ENCODE measurements at places on chromosomes 16 and 17. TPM values are rescaled to one million over a fixed set of nuclear protein-coding genes. Genes with fewer than 3 reads are reported as not detected.
A peak's percentile ranks its signal among the peaks of the same experiment; 100 is the strongest.

MRPL27 gene
- total RNA-seq, result 13.7 TPM

CD300E gene
- total RNA-seq, result 0.93 TPM

DNA sequence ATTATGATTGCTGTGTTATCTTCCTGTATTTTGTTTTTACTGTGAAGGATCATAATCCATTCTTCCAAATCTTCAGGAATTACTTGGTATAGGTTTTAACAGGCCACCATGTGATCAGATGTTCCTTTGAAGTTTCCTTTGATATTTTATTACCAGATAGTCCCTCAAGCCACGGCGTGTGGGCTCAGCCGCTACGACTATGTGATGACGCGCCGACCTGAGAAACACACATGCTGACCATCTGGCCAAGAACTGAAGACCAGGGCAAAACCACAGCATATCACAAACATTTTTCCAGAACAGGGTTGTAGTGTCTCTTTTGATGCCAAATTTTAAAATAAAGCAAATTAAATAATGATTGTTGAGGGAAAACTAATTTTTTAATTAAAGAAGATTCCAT lies 47.3 kb downstream of the ZCCHC14 start:
- no peak overlapping the region for H3K27ac ChIP-seq
- DNase-seq, result no peak
- no peaks in the 10 kb centered on the region for H3K27me3 ChIP-seq
- no peaks in the 10 kb centered on the region for H3K4me1 ChIP-seq

FNDC8 gene
- total RNA-seq, result not detected

GRCh38 chr17:77856551-77857305 lies 101.8 kb upstream of the TNRC6C start:
- H3K27me3 ChIP-seq, result no peaks in the 10 kb centered on the region
- DNase-seq, result no peak
- no peaks in the 10 kb centered on the region for H3K36me3 ChIP-seq
- no peak overlapping the region for H3K27ac ChIP-seq

ZNF23 gene
- total RNA-seq, result 7.0 TPM

DNA sequence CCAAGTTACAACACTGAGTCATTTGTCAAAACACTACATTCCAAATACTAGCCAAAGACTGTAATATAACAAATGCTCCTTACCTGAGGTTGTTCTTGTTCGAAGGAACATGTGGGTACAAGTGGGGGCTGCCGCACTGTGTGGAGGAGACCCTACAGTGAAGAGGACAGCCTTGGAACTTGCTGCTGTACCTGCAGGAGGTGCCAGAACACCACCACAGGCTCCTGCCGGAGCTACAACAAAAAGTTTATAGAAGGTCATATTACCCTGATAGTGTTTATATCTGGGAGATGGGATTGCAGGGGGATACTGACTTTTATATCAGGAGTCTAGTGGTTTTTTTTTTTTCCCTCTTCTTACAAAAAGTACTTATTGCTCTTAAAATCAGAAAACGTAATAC lies 37.8 kb upstream of the ALDH3A1 start:
- no peak for DNase-seq
- peaks cover 22% of the 10 kb centered on the region for H3K36me3 ChIP-seq
- no peak overlapping the region for H3K27ac ChIP-seq
- H3K4me1 ChIP-seq, result no peaks in the 10 kb centered on the region
- H3K27me3 ChIP-seq, result no peaks in the 10 kb centered on the region

CACNG5 gene
- total RNA-seq, result not detected

DNA sequence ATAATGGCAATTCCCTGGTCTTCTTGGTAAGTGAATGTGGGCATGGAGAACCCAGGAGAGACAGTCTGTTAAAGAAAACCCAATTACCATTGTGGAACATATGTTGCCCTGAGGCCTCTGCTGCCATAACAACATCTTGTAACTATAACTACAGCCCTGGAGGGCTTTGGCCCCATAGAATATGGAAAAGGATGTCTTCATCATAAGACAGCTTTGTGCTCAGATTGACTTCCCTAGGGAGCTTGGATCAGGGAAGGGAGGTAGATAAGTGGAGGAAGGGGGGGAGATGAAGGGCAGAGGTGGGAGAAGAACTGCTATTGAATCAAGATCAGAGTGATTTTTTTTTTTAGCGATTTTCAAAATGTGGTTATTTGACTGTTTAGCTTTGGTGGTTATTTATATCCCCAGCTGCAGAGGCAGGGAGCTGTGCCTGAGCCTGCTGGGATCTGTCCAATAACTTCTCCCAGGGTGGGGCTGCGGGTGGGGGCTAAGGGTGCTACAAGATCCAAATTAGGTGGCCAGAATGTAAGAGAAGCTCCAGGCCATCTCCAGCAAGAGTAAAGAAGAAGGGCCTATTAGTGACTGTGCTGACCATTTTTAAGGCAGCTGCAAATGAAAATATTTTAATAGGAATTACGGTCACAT lies 5.3 kb upstream of the KAT7 start:
- no peaks in the 10 kb centered on the region for H3K27me3 ChIP-seq
- H3K4me1 ChIP-seq, result peaks cover 12% of the 10 kb centered on the region

DNA sequence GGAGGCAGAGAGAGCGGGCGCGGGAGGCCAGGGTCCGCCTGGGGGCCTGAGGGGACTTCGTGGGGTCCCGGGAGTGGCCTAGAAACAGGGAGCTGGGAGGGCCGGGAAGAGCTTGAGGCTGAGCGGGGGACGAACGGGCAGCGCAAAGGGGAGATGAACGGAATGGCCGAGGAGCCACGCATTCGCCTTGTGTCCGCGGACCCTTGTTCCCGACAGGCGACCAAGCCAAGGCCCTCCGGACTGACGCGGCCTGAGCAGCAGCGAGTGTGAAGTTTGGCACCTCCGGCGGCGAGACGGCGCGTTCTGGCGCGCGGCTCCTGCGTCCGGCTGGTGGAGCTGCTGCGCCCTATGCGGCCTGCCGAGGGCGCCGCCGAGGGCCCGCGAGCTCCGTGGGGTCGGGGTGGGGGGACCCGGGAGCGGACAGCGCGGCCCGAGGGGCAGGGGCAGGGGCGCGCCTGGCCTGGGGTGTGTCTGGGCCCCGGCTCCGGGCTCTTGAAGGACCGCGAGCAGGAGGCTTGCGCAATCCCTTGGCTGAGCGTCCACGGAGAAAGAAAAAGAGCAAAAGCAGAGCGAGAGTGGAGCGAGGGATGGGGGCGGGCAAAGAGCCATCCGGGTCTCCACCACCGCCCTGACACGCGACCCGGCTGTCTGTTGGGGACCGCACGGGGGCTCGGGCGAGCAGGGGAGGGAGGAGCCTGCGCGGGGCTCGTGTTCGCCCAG lies 1.2 kb upstream of the CBX4 start:
- DNase-seq, result no peak
- H3K27me3 ChIP-seq, result peaks cover 47% of the 10 kb centered on the region
- peaks cover 86% of the 10 kb centered on the region for H3K4me1 ChIP-seq
- no peak overlapping the region for H3K27ac ChIP-seq
- H3K36me3 ChIP-seq, result peaks cover 10% of the 10 kb centered on the region

GRCh38 chr16:20393801-20394577 lies 10.5 kb downstream of the PDILT start:
- H3K4me1 ChIP-seq, result no peaks in the 10 kb centered on the region
- no peak overlapping the region for H3K4me3 ChIP-seq
- no peaks in the 10 kb centered on the region for H3K27me3 ChIP-seq
- no peaks in the 10 kb centered on the region for H3K36me3 ChIP-seq
- no peak for DNase-seq

GRCh38 chr17:62631086-62631935 lies 3.8 kb downstream of the MRC2 start:
- no peak overlapping the region for H3K27ac ChIP-seq
- no peak for DNase-seq
- H3K4me3 ChIP-seq, result no peak overlapping the region

DNA sequence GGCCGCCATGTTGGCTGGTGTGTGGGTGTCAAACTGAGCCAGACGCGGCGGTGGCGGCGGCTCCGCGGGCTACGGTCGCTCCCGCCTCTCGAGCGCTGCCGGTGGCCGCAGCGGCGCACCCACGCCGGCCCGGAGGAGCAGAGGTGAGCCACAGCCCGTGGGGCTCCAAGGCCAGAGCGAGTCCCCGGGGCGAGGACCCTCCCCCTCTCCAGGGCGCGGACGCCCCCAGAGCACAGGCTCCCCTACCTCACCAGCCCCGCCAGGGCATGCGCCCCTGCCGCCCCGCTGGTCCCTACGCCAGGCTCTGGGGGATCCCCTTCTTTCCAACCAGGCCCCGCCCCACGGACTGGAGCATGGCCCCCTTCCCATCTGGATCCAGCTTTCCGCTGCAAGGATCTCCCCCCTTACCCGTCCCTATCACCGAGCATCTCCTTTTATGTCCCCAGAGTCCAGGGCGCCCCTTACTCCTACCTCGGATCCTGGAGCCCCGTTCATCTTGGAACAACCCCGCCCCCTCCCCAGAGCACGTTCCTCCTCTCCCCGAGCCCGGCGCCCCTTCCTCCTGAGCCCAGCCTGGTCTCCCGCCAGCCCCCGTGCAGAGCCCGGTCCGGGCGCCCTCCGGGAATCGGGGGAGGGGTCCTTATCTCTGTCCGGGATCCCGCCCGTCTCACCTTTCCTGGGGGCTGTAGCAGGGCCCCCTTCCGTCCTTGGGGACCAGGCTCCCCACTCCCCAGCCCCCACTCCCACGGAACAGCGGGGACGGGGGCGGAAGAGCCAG lies 412 bp downstream of the EPN2 start:
- DNase-seq, result no peak
- H3K27me3 ChIP-seq, result no peaks in the 10 kb centered on the region
- H3K4me1 ChIP-seq, result peaks cover 11% of the 10 kb centered on the region
- no peaks in the 10 kb centered on the region for H3K36me3 ChIP-seq
- H3K4me3 ChIP-seq, result peak overlapping the region; percentile 92

CDC6 gene
- total RNA-seq, result 1.0 TPM

CTRB2 gene
- total RNA-seq, result not detected

GRCh38 chr16:27972500-27972899 lies 91.0 kb downstream of the GSG1L start:
- DNase-seq, result peak; percentile 67
- H3K4me1 ChIP-seq, result peaks cover 5% of the 10 kb centered on the region
- no peak overlapping the region for H3K4me3 ChIP-seq

GRCh38 chr17:18185832-18186626 lies 2.4 kb downstream of the ALKBH5 start:
- no peak overlapping the region for H3K27ac ChIP-seq
- H3K27me3 ChIP-seq, result no peaks in the 10 kb centered on the region
- peak overlapping the region; percentile 88 for H3K4me3 ChIP-seq
- DNase-seq, result no peak
- H3K36me3 ChIP-seq, result peaks cover 27% of the 10 kb centered on the region

DNA sequence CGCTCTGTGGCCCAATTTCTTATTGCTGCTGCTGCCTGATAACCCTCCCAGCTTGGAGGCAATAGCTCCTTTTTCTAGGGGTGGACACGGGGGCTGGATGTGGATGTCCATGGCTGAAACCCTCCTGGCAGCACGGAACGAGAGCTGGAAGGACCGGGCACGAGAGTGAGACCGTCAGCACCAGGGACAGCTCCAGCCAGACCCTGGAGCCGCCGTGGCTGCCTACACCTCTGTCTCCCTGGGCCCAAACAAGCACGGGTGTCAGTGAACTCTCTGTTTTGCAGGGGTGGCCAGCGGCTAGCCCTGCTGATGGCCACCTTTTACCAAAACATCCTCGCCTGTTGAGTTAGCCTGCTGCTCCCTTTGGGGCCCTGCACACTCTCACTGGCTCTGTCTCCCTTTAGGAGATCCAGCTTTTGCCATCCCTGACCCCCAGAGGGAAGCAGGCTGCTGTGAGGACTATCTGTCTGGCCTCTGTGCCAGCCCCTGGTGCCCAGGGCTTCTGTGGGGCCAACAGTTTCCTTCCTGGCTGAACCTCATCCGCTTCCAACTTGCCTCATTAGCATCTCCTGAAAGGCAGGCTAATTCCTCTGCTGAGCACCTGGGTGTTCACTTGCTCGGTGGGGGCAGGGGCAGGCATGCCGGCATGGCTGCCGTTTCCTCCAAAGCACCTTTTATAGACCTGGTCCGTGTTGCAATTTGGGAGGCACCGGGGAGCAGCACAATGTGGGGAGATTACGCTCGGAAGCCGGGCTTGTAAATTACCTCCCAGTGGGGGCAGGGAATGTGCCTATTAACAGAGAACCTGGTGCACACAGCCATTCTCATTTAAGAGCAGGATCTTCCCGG lies 118.1 kb downstream of the ENGASE start:
- no peaks in the 10 kb centered on the region for H3K4me1 ChIP-seq
- no peak overlapping the region for H3K4me3 ChIP-seq
- no peak overlapping the region for H3K27ac ChIP-seq
- DNase-seq, result peak; percentile 22
- no peaks in the 10 kb centered on the region for H3K36me3 ChIP-seq

GRCh38 chr17:41913798-41914197 lies 5.0 kb downstream of the ACLY start:
- no peak overlapping the region for H3K4me3 ChIP-seq
- H3K27ac ChIP-seq, result no peak overlapping the region

PYDC1 gene
- not detected for total RNA-seq

FSCN2 gene
- 1.0 TPM for total RNA-seq

GRCh38 chr16:7423434-7424044 lies 90.9 kb downstream of the RBFOX1 start:
- DNase-seq, result no peak
- H3K36me3 ChIP-seq, result no peaks in the 10 kb centered on the region
- no peaks in the 10 kb centered on the region for H3K4me1 ChIP-seq
- H3K27me3 ChIP-seq, result no peaks in the 10 kb centered on the region
- no peak overlapping the region for H3K4me3 ChIP-seq

TM4SF5 gene
- total RNA-seq, result not detected

TMC6 gene
- total RNA-seq, result 659 TPM

GRCh38 chr17:13735444-13735843 lies 133.7 kb upstream of the HS3ST3A1 start:
- H3K27ac ChIP-seq, result no peak overlapping the region
- no peak for DNase-seq
- no peaks in the 10 kb centered on the region for H3K36me3 ChIP-seq
- H3K4me1 ChIP-seq, result no peaks in the 10 kb centered on the region
- no peak overlapping the region for H3K4me3 ChIP-seq

- no peaks in the 10 kb centered on the region for H3K27me3 ChIP-seq
- H3K4me3 ChIP-seq, result no peak overlapping the region
- H3K36me3 ChIP-seq, result no peaks in the 10 kb centered on the region
- no peaks in the 10 kb centered on the region for H3K4me1 ChIP-seq
- no peak for DNase-seq
- no peak overlapping the region for H3K27ac ChIP-seq
Measured at GRCh38 chr17:512311-512710, 159.7 kb upstream of the RPH3AL start.

DNA sequence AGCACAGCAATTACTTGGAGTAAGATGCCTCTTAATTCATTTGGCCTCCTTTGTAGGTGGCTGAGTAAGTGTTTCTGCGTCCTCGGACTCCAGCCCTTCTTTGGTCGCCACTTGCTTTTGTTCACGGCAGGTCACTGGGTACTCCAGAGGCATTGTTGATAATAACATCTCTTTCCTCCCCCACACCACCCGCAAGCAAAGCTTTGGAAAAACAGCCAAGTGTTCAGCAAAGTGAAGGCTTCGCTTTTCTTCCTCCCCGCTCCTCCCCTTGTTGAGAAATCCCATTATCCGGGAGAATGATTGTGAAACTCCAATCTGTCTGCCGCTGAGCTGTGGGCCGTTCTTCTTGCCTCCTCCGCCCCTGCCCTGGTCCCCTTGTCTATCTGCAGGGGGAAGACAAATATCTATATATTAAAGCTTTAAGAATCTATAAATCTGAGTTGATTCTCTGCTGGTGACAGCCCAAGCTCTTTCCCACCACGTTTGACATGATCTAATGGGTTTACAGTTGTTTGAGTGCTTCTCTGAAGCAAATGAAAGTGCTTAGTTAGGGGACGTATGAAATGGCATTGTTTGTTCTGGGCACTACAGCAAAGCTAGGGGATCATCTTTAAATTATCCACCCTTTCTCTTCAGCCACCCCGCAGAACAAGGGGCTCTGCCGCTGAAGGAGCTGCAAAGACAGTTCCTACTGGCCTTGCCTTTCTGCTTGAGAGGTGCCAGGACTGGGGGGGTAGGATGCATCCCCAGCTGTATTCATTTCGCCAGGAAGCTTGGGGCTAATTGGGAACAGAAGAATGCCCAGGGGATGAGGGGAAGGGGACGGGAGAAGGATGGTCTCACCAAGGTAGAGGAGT lies 167.1 kb downstream of the CCDC182 start:
- no peak overlapping the region for H3K27ac ChIP-seq
- DNase-seq, result no peak
- H3K4me1 ChIP-seq, result no peaks in the 10 kb centered on the region
- peaks cover 4% of the 10 kb centered on the region for H3K36me3 ChIP-seq
